ENCODE measurements at places on chromosomes 1 and 21. TPM values are rescaled to one million over a fixed set of nuclear protein-coding genes. Genes with fewer than 3 reads are reported as not detected.

Gene CELA2A
- total RNA-seq: not detected

Gene LCE7A
- not detected for total RNA-seq

Gene BEST4
- 0.31 TPM for total RNA-seq

GRCh38 chr1:110003747-110004428 lies 19.3 kb downstream of the AHCYL1 start:
- peak; percentile 87 for DNase-seq

- no peak for DNase-seq
Measured at GRCh38 chr1:109254621-109255096, 5.3 kb downstream of the CELSR2 start.

GRCh38 chr1:159084867-159085266 lies 8.3 kb upstream of the AIM2 start:
- no peak for DNase-seq

GRCh38 chr1:244796719-244797406 lies 38.6 kb upstream of the COX20 start:
- peak; percentile 78 for DNase-seq

Gene ACTL8
- 0.55 TPM for total RNA-seq

- DNase-seq: no peak
Measured at GRCh38 chr1:153934746-153935145, 11.8 kb downstream of the DENND4B start.

DNA sequence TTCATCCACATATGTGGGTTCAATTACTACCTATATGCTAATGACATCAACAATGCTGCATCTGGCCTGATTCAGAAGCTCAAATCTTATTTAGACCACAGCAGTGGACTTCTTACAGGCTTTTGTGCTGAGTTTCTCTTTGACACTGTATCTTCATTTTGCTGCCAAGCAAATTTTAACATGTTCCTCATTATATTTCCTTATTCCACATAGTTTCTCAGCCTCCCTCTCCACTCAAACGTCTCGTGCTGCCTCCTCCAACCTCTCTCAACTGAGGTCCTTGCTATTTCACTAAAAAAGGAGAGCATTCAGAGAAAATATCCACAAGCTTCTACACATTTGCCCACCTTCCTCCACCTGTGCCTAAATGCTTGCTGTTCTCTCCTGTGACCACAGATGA lies 6.5 kb downstream of the TDRKH start:
- DNase-seq: no peak

Gene CYP4B1
- total RNA-seq: 0.23 TPM

- DNase-seq: no peak
Measured at GRCh38 chr1:68093737-68094136, 43.3 kb upstream of the DIRAS3 start.

Measured in HT-29 (cell line).